Omental fat pad (tissue), 4 donors: ENCODE measurements at places on chromosomes 5 and 9. TPM values are rescaled to one million over a fixed set of nuclear protein-coding genes. Genes with fewer than 3 reads are reported as not detected.

GRCh38 chr9:89661956-89662717, 57.3 kb downstream of the GADD45G start:
- peak; percentile 97 for DNase-seq

DNA sequence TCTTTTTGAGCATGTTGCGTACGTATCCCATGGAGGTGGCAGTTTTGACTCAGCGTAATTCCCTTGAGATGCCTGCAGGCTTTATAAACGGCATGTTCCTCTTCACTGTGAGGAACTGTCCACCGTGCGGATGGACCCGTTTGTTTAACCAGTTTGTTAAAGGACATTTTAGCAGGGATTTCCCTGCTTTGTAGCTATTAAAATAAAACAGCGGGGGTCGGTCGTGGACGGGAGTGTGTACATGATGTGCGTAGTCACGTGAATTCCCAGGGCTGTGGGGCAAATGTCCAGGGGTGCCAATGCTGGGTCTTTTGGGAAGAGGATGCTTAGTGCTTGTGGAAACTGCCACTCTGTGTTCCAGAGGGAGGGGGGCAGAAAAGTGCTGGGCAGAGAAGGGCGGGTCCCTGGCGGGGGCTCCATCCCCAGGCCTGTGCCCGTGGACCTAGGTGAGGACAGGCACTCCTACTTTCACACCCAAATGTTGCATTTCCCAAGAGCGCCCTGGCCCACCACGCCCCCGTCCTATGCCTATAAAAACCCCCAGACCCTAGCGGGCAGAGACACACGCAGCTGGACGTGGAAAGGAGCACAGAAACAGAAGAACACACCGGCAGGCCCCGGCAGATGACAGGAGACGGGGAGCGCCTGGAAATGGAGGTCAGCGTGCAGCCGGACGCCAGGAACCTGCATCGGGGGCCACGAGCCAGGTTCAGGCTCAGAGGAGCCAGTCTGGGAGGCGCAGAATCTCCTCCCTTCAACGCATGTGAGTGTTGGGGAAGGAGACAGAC, 4.0 kb upstream of the TERT start:
- no peak for DNase-seq

DNA sequence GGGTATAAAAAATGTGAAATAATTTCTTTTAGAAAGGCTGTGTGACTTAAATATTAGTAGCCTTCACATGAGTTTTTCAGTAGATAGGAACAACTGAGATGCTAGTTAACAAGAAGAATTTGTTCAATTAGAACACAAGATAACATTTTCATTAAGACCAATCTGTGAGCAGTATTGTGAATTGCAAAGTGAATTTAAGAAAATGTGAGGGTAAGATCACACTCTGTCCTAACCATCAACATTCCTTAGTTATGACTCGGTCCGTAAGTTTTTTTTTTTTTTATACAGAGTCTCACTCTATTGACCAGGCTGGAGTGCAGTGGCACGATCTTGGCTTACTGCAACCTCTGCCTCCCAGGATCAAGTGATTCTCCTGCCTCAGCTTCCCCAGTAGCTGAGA, 180.2 kb upstream of the EGFLAM start:
- DNase-seq: no peak

DNA sequence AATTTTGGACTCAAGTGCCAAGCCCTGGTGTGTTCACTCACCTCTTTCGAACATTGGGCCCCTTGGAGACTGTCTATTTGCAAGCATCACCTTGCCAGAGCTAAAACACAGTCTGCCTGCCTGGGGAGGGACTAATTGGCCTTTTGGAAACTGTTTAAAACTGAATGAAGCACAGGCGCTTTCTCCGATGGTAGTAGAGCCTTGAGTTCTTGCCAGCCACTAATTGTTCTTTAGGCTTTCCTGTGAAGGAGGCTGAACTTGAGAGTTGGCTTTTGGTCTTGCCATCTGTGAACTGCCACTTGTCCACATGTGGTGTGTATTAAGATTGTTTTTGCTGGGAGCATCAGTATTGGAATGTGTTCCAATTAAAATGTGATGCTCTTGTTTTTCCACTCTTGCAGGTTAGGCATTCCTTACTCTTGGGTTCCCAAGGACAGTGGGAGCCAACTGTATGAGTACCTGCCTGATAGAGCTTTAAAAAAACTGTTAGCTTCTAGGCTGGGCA, 26.0 kb downstream of the GARNL3 start:
- no peak for DNase-seq

DNA sequence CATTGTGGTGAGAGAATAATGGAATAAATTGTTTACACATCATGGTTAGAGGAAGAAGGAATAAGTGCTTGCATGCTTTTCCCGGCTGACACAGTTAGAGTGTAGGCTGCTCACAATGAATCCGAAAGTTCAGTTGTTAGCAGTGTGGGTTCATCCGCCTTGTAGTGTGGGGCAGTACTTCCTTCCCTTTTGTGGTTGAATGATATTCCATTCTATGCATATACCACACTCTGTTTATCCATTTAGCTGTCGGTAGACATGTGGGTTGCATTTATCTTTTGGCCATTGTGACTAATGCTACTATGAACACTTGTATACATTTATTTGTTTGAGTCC, 84.0 kb downstream of the COL5A1 start:
- no peak for DNase-seq

GRCh38 chr9:38183994-38184568, 115.1 kb upstream of the SHB start:
- DNase-seq: no peak

- DNase-seq: no peak
Observed at GRCh38 chr5:33235824-33236223, 204.9 kb upstream of the TARS1 start.

DNA sequence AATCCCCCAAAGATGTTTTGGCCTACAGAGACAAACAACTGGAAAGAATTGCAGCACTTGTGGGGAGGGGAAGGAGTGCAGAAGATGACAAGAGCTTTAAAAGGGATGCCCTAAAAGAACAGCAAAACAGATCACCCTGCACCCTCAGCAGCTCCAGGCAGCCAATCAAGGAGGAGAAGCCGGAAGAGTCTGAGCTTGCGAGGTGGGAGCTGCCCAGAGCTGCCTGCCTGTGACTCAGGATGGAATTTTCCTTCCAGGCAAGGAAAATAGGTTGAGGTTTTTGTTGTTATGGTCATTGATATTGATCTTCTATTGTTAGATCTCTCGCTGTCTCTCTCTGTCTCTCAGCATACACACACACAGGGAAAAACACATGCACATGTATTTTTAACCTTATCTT, 70.3 kb upstream of the MAP1B start:
- no peak for DNase-seq

DNA sequence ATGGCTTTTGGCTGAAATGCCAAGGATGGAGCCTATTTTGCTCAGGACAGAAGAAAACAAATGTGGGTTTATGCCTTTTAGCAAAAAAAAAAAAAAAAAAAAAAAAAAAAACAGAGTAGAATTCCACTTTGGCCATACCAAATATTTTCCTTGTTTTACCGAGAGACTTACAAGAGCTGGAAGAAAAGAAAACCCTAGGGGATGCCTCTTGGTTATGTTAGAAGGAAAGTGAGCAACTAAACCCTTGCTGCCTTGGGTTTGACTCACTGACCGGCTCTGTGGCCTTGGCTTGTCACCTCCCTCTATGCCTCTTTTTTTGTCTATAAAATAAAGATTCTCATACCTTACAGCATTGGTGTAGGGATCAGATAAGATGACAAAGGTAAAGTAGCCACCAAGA, 69.6 kb upstream of the ABCA1 start:
- no peak for DNase-seq

DNA sequence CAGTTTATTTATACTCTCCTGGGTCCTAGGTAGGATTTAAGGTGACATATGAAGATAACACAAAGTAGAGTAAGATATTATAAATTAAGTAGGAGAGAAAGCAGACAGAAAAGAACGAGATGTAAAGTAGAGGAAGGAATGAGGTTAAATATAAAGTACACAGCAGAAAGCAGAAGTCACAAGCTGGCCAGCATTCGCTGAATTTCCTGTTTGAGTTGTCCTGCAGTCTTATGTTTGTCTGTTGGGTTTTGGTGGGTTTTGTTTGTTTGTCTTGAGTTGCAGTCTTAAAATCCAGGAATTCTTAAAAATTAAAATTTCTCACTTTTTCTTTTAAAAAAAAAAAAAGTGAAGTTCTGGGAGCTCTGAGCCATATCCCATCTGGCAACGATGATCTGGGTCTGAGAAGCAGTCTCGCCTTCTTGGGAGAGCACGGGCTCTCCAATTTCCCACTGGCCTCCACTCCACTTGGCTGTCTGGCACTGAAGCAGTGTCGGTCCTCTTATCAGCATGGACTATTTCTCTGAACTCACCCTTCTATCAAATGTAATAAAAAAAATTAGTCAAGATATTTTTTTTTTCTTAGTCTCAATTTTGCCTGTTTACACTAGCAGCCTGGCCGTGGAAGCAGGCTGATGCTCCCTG, 2.0 kb downstream of the S100Z start:
- no peak for DNase-seq

GRCh38 chr5:59317023-59317773, 576.3 kb downstream of the PDE4D start:
- no peak for DNase-seq

DNA sequence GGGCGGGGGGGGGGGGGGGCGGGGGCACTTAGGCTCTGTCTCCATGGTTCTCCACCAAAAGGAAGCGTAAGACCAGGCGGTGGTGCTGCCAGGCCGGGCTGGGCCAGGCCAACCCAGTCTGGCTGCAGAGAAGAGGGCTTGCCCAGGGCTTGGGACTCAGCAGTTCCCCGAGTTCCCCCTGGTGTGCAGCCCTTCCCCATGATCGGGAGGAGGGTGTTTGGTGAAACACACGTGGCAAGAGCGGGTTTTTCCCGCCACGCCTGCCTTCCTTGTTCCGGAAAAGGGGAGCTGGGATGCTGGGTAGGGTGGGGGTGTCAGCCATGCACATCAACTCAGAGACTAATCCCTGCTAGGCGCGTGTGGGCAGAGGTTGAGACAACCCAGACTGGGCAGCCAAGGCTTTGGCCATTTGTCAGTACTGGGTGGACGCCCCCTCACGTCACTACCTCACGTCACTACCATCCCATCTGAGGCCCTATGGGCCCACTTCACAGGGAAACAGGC, 32.9 kb downstream of the PRRX2 start:
- peak; percentile 35 for DNase-seq

DNA sequence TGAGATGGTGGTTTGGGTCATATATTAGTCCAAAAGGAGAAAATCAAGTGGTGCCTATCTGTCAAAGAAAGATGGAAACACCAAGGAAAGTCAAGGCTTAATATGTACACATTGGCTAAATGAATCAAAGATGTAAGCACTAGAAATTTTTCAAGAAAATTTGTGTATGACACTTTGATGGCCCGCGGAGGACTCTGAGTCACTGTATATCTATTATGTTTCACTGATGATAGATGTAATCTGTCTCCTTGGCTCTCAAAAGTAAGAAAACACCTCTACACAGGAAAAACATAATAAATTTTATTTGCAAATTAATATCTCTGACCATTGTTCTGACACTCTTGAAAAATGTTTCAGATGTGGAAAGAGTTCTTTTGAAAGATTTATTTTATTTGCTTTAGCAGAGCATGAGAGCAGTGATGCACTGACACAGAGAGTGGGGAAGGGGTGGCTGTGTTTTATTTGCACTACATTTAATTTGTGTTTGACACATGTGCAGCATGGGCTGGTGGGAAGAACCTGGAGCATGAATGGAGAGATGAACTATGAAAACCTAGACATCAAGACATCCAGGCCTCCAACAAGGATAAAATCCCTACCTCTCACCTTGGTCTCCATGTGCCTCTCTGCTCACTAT, 180.8 kb upstream of the GAS1 start:
- DNase-seq: no peak

GRCh38 chr9:121294866-121295661, 27.1 kb downstream of the GSN start:
- no peak for DNase-seq

GRCh38 chr9:117411547-117411946, 3.3 kb downstream of the ASTN2 start:
- DNase-seq: no peak

- no peak for DNase-seq
Observed at GRCh38 chr9:108109927-108110690, 620.5 kb upstream of the KLF4 start.

GRCh38 chr9:38437193-38437823, 13.1 kb upstream of the IGFBPL1 start:
- DNase-seq: no peak

DNA sequence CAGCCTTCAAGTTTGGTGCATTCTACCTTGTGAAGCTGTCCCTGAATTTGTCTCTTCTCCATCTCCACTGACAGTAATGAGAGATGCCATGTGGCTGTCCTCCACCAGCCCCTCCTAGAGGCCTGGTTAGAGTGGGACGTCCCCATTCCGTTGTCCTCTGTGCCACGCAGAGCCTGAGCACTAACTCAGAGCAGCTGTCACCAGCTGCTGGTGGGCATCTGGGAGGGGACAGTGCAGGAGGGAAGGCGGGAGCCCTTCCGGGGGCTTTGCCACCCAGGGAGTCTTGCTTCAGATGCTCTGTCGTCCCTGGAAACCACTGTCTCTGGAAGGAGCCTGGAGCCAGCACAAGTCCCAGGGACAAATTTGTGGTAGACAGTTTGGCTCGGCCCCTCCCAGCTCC, 78.6 kb downstream of the PDZD2 start:
- no peak for DNase-seq

DNA sequence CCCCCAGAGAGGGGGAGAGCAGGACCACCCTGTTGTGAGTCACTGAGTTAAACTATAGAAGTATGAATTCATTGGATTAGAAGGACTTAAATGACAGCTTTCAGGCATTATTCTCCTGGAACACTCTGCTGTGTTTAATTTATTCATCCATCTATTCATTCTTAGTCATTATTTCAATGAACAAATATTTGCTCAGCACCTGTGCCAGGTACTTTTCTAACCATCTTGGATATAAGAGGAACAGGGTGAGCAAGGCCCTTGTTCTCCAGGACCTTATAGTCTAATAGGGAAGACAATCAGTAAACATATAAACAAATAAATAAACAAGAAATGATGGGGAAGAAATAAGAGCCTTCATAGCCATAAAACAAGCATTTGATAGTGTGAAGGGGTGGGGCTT, 483.9 kb upstream of the BRINP1 start:
- DNase-seq: no peak

LECT2 gene
- total RNA-seq: not detected

UGCG gene
- 25.0 TPM for total RNA-seq

CTSV gene
- 0.28 TPM for total RNA-seq

UBE2QL1 gene
- 0.72 TPM for total RNA-seq

FOXI1 gene
- total RNA-seq: not detected

GRIN3A gene
- not detected for total RNA-seq

PCDHA1 gene
- not detected for total RNA-seq

SPATA31C1 gene
- total RNA-seq: not detected

SMIM33 gene
- not detected for total RNA-seq

PDGFRB gene
- total RNA-seq: 126 TPM

FBP2 gene
- not detected for total RNA-seq
